ENCODE measurements at places on chromosomes 16 and 17. TPM values are rescaled to one million over a fixed set of nuclear protein-coding genes. Genes with fewer than 3 reads are reported as not detected.

NEUROD2 gene
- not detected for total RNA-seq

ST6GALNAC2 gene
- 0.51 TPM for total RNA-seq

GDPD1 gene
- 0.90 TPM for total RNA-seq

GUCY2D gene
- total RNA-seq: not detected

TP53TG3F gene
- total RNA-seq: not detected

OTOA gene
- total RNA-seq: 0.05 TPM

SRSF2 gene
- 438 TPM for total RNA-seq

TNFSF13 gene
- total RNA-seq: 0.79 TPM

UTP4 gene
- total RNA-seq: 85.9 TPM

PMFBP1 gene
- 0.13 TPM for total RNA-seq
